ENCODE measurements at places on chromosomes 16 and 17.

DNA sequence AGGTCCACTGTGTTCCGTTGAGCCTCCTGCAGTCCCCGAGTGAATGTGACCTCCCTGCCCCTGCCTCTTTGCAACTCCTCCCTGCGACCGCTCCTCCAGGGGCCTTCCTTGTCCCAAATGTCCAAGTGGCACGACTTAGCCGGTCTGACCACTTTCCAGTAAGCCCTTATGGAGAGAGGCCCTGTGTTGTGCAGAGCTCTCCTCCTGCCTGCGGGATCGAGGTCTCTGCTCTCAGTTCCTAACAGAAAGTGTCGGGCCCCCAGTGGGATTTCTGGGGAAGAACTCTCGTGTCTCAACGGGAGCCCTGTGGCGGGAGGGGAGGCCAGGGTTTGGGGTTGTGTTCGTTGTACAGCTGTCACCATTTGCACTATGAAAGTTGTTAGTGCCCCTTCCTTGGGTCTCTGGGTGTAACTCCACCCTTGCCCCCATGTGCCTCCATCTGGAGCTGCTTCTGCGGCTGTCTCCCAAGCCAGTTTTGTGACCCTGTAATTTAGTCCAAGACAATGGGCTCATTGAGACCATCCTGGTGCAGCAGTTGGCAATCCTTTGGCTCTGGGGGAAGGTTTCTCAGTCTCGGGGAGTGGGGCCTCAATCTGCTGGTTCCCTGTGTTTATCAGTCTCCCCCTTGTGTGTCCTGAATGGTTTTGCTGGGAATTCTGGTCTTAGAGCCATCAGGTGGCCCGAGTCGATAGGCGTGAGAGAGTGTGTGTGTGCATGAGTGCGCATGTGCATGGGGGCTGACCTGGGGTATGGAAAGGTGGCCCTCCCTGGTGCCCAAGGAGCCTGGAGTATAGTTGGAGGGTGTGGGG is 234.5 kb downstream of the SEC14L1 start:
- DNase-seq = no peak
- H3K4me1 ChIP-seq = peaks cover 20% of the 10 kb centered on the region
- no peaks in the 10 kb centered on the region for H3K27me3 ChIP-seq
- no peak overlapping the region for H3K27ac ChIP-seq
- H3K36me3 ChIP-seq = no peaks in the 10 kb centered on the region

- no peak for DNase-seq
- H3K36me3 ChIP-seq = no peaks in the 10 kb centered on the region
- no peaks in the 10 kb centered on the region for H3K4me1 ChIP-seq
- no peak overlapping the region for H3K27ac ChIP-seq
- no peak overlapping the region for H3K4me3 ChIP-seq
Measured at GRCh38 chr16:35146031-35146710, 1686.8 kb downstream of the TP53TG3F start.

GRCh38 chr16:58236831-58237230 is 38.9 kb upstream of the CSNK2A2 start:
- H3K4me1 ChIP-seq = no peaks in the 10 kb centered on the region
- H3K36me3 ChIP-seq = no peaks in the 10 kb centered on the region
- peak; percentile 61 for DNase-seq
- no peaks in the 10 kb centered on the region for H3K27me3 ChIP-seq

DNA sequence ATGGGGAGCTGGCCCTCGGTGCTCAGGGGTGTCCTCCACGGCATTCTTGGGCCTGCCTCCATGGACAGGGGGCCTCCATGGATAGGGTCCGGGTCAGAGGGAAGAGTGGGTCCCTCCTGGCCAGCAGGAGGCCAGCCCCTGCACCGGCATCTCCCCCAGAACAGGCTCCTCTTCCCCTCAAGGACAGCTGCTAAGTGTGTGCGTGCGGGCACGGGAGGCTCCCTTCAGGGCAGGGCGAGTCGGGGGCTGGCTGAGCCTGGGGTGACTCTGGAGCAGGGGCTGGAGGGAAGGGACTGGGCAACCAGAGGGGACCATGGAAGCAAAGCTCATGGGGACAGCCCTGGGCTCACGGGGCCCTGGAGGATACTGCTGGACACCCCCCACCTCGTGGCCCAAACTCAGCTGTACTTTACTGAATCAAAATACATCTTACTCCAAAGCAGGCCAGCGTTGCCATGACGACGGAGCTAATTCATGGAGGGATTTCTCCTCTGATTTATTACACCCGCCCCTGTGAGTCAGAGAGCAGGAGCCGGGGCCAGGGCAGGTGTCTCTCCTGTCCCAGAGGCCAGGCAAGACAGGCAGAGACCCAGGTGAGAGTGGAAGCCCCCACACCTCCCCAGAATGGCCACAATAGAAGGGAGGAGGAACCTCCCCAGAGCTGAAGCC is 2.1 kb downstream of the CASKIN1 start:
- H3K27ac ChIP-seq = no peak overlapping the region
- H3K4me3 ChIP-seq = no peak overlapping the region
- H3K4me1 ChIP-seq = no peaks in the 10 kb centered on the region
- DNase-seq = peak; percentile 40
- H3K27me3 ChIP-seq = peaks cover 9% of the 10 kb centered on the region
- no peaks in the 10 kb centered on the region for H3K36me3 ChIP-seq

DNA sequence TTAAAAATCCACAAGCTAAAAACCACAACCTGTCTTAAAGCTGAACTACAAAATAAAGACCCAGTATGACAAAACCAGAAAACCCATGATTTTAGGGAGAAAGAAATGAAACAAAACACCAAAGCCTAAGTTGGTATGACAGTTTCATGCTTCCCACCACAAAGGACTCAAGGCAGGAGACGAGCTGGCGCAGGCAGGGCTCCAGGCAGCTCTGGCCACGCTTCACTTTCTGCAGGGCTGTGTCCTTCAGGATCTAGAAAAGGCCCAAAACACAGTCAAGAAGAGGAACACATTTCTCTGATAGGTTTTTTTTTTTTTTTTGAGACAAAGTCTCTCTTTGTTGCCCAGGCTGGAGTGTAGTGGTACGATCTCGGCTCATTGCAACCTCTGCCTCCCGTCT is 75.3 kb downstream of the WDR59 start:
- no peak overlapping the region for H3K4me3 ChIP-seq
- H3K27ac ChIP-seq = no peak overlapping the region
- H3K27me3 ChIP-seq = no peaks in the 10 kb centered on the region
- DNase-seq = no peak

DNA sequence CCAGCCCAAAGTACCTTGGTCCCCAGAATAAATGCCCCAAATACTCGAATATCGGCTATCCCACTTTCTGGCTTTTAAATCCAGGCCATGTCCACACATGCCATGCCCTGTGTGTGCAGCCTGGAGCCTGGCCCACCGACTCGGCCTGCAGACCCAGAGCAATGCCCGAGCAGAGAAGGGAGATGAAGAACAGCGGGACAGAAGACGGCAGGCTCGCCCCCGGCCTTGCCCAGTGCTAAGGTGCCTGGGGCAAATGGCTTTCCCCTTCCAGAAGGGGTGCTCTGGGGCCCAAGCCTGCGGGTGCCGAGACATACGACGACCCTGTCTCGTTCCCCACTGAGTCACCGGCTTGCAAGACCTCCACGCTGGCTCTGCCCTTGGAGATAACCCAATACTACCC is 8.0 kb downstream of the CLUH start:
- no peak overlapping the region for H3K4me3 ChIP-seq
- no peaks in the 10 kb centered on the region for H3K36me3 ChIP-seq
- no peak overlapping the region for H3K27ac ChIP-seq
- H3K4me1 ChIP-seq = no peaks in the 10 kb centered on the region

DNA sequence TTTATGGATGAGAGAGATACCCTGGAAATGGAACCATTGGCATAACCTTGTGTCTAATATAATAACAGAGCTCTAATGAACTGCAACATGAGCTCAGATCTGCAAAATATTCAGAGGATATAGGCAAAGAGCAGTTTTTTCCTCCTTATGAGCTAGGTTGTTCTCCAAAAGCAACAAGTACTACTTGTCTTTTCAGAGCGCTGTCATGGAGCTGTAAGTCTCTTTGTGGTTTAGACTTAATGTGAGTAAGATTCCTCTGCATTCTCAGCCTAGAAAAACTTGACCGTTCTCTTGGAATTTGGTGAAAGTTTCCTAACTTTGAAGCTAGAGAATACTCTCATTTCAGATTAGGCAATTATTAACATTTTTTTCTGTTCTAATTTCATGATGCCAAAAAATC is 85.2 kb downstream of the FTO start:
- H3K27me3 ChIP-seq = no peaks in the 10 kb centered on the region
- no peak overlapping the region for H3K27ac ChIP-seq
- no peaks in the 10 kb centered on the region for H3K4me1 ChIP-seq
- no peaks in the 10 kb centered on the region for H3K36me3 ChIP-seq
- no peak overlapping the region for H3K4me3 ChIP-seq

GRCh38 chr17:46883871-46884520 is 32.6 kb downstream of the WNT9B start:
- no peak overlapping the region for H3K27ac ChIP-seq
- H3K4me3 ChIP-seq = no peak overlapping the region
- no peaks in the 10 kb centered on the region for H3K4me1 ChIP-seq
- H3K36me3 ChIP-seq = no peaks in the 10 kb centered on the region
- DNase-seq = no peak
- no peaks in the 10 kb centered on the region for H3K27me3 ChIP-seq

DNA sequence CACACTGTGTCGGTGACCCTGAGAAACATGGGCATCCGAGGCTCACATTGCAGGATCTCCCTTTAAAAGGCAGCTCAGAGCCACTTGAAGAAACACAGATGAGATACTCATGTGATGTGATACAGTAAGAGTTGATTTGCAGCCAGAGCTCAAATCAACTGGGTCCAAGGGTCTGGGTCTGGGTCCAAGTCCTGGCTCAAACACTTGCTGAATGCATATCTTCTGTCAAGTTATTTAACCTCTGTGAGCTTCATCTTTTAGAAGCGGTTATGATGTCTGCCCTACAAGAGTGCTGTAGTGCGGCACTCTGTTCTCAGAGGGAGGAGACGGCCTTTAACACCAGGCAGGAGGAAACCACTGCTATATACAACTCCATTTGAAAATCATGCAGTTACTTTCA is 6.4 kb downstream of the KRT38 start:
- H3K4me3 ChIP-seq = no peak overlapping the region
- H3K27ac ChIP-seq = no peak overlapping the region

DNA sequence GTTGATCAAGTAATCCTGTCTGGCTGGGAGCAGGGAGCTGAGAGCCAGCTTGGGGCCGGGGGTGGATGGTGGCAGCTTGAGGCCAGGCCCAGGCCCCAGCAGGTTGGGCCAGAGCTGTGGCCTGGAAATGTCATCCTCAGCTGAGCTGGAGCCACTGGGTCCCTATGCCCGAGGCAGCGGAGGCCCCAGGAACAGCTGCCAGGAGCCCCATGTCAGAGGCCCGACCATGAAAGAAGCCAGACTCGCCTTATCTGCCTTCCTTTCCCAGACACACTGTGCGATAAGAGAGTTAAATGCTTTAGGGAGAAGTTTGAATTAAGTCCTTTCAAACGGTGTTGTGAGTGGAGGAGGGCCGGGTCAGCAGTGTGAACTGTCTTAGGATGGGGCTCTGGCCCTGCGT is 3.5 kb downstream of the SMTNL2 start:
- peak; percentile 54 for DNase-seq
- peaks cover 15% of the 10 kb centered on the region for H3K27me3 ChIP-seq
- H3K27ac ChIP-seq = no peak overlapping the region
- H3K4me1 ChIP-seq = no peaks in the 10 kb centered on the region
- H3K4me3 ChIP-seq = no peak overlapping the region
- H3K36me3 ChIP-seq = no peaks in the 10 kb centered on the region

- H3K27ac ChIP-seq = no peak overlapping the region
- DNase-seq = peak; percentile 26
- H3K4me3 ChIP-seq = no peak overlapping the region
- H3K36me3 ChIP-seq = peaks cover 6% of the 10 kb centered on the region
- no peaks in the 10 kb centered on the region for H3K27me3 ChIP-seq
Measured at GRCh38 chr17:80364091-80364691, 50.8 kb upstream of the ENDOV start.

GRCh38 chr16:49701789-49702494 is 154.0 kb downstream of the ZNF423 start:
- H3K27me3 ChIP-seq = no peaks in the 10 kb centered on the region
- peak; percentile 80 for DNase-seq
- H3K4me3 ChIP-seq = no peak overlapping the region
- peak overlapping the region; percentile 82 for H3K27ac ChIP-seq
- H3K36me3 ChIP-seq = no peaks in the 10 kb centered on the region

- H3K27ac ChIP-seq = no peak overlapping the region
- peaks cover 2% of the 10 kb centered on the region for H3K4me1 ChIP-seq
- peak overlapping the region; percentile 13 for H3K4me3 ChIP-seq
- H3K27me3 ChIP-seq = peaks cover 2% of the 10 kb centered on the region
- no peaks in the 10 kb centered on the region for H3K36me3 ChIP-seq
Measured at GRCh38 chr17:21275579-21276263, 8.8 kb upstream of the MAP2K3 start.

DNA sequence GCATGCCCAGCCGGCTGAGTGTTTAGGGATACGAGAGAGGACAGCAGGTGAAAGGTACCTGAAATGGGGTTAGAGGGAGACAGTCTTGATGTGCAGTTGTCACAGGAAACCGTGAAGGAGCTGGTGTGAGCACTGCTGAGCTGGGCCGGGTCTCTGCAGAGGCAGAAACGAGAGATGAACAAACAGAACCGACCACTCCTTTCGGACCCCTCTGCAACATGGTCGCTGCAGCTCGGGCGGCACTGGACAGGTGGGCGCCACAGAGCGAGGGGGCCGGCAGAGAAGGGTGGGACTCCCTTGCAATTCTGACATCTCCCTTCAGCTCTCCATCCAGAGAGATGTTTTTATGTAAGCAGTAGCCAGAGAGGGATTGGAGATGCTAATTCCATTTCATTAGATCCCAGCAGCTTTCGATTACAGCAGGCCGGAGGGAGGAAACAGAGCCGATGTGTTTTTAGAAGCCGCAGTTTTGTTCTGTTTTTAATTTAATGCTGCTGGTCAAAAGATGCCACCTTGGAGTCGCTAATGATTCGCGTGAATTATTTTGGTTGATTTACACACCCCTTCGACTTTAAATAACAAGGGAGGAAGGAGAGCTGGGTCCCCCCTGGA is 86.3 kb upstream of the RPL38 start:
- no peaks in the 10 kb centered on the region for H3K36me3 ChIP-seq
- peaks cover 5% of the 10 kb centered on the region for H3K4me1 ChIP-seq
- DNase-seq = no peak
- no peak overlapping the region for H3K4me3 ChIP-seq
- no peaks in the 10 kb centered on the region for H3K27me3 ChIP-seq
- no peak overlapping the region for H3K27ac ChIP-seq

- no peak overlapping the region for H3K27ac ChIP-seq
- no peak overlapping the region for H3K4me3 ChIP-seq
- no peaks in the 10 kb centered on the region for H3K4me1 ChIP-seq
- no peak for DNase-seq
- no peaks in the 10 kb centered on the region for H3K36me3 ChIP-seq
Measured at GRCh38 chr17:79548116-79548515, 62.7 kb downstream of the RBFOX3 start.
